ENCODE measurements at places on chromosomes 4 and X. TPM values are rescaled to one million over a fixed set of nuclear protein-coding genes. Genes with fewer than 3 reads are reported as not detected.

Gene GIMD1
- total RNA-seq, result not detected

Gene FDCSP
- not detected for total RNA-seq

Gene DSPP
- total RNA-seq, result not detected

Gene EVC2
- 8.3 TPM for total RNA-seq

Gene TMEM144
- 2.0 TPM for total RNA-seq

Gene CTAG1A
- total RNA-seq, result not detected

Gene HSD17B11
- total RNA-seq, result 68.9 TPM

Gene SEL1L3
- 11.7 TPM for total RNA-seq

Gene SLC26A1
- not detected for total RNA-seq

Gene MSANTD1
- total RNA-seq, result 0.06 TPM

Gene REELD1
- total RNA-seq, result not detected

Gene TEX11
- not detected for total RNA-seq

Gene CT47B1
- total RNA-seq, result not detected

- no peaks in the 10 kb centered on the region for H3K27me3 ChIP-seq
- H3K36me3 ChIP-seq, result no peaks in the 10 kb centered on the region
- H3K4me1 ChIP-seq, result peaks cover 11% of the 10 kb centered on the region
- no peak for DNase-seq
Observed at GRCh38 chrX:149628768-149629167, 2.8 kb downstream of the TMEM185A start.

DNA sequence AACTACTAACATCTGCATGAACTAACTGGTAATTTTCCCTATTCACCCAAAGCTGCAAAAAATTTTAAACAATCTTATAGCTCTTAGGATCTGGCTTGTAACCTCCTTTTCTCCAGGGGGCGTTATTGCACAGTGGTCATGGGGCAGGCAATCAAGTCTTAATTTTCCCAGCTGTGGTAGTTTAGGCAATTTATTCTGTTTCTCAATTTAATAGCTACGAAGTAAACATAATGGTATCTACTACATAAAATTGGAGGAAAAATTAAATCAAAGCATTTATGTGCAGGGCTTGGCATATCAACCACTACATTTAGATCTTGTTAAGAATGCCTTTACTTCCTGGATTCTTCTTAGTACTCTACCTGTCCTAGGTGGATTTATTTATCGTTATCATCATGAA lies 137.4 kb upstream of the GUCY1A1 start:
- no peaks in the 10 kb centered on the region for H3K36me3 ChIP-seq
- no peaks in the 10 kb centered on the region for H3K27me3 ChIP-seq
- H3K4me3 ChIP-seq, result no peak overlapping the region
- H3K27ac ChIP-seq, result no peak overlapping the region

GRCh38 chr4:177386278-177386815 lies 55.9 kb downstream of the AGA start:
- no peaks in the 10 kb centered on the region for H3K27me3 ChIP-seq
- no peak for DNase-seq
- H3K4me1 ChIP-seq, result no peaks in the 10 kb centered on the region
- H3K27ac ChIP-seq, result no peak overlapping the region
- H3K4me3 ChIP-seq, result no peak overlapping the region
- no peaks in the 10 kb centered on the region for H3K36me3 ChIP-seq

GRCh38 chr4:42216664-42217063 lies 64.2 kb upstream of the BEND4 start:
- H3K4me1 ChIP-seq, result no peaks in the 10 kb centered on the region
- H3K27ac ChIP-seq, result no peak overlapping the region
- DNase-seq, result no peak
- H3K27me3 ChIP-seq, result no peaks in the 10 kb centered on the region
- H3K4me3 ChIP-seq, result no peak overlapping the region

DNA sequence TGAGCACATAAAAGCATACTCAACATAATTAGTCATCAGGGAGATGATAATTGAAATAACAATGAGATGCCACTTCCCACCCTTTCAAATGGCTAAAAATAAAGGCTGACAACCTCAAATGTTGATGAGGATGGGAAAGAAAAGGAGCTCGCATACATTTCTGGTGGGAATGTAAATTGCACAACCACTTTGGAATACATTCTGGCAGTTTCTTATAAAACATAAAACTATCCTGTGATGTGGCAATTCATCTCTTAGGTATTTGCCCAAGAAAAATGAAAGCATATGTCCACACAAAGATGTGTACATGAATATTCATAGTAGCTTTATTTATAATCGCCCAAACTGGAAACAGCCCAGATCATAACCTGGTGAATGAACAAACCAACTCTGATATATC lies 687 bp upstream of the ZNF275 start:
- H3K4me1 ChIP-seq, result peaks cover 15% of the 10 kb centered on the region
- H3K27me3 ChIP-seq, result no peaks in the 10 kb centered on the region
- H3K27ac ChIP-seq, result no peak overlapping the region
- H3K4me3 ChIP-seq, result peak overlapping the region; percentile 69

DNA sequence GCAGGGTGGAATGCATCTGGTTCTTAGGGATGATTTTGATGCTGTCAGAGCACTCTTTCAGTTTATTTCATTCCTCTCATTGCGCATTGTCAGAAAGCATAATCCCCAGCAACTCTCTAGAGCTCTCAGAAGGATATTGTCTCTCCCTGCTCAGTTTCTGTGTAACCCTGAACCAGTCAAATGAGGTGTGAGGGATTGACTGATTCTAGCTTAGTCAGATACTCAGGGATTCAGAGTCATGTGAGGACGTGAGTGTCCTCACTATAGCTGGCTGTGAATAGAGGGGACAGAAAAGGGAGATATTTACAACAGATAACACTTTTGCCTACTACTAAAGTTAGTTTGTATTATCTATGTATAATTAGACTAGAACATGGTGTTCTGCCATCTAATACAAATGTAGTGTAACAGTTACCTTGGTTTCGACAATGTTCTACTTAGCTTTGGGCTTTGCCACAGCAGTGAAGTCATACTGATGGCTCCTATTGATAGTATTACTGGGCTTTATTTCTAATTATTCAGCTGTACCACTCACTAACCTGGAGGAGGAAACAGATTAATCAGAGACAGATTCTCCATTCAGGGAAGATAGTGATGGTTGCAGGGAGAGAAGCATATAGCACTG lies 19.5 kb downstream of the AP1AR start:
- H3K36me3 ChIP-seq, result no peaks in the 10 kb centered on the region
- peak overlapping the region; percentile 6 for H3K27ac ChIP-seq
- no peaks in the 10 kb centered on the region for H3K27me3 ChIP-seq

DNA sequence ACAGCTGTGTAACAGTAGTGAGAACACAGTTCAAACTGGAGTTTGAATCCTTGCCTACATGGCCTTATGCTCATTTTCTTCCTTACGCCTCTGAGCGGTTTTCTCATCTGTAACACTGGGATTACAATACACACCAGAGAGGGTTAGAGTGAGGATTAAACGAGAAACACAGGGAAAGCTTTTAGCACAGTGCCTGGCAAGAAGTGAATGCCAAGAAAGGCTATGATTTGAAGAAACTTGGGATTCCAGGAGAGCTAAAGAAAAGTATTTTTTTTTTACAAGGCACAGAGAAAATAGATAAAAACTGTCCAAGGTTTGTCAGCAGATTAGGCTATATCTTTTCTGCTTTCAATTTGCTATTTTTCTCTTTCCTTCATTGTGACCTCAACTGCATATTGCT lies 246.4 kb downstream of the FBXW7 start:
- H3K27me3 ChIP-seq, result no peaks in the 10 kb centered on the region
- no peak for DNase-seq
- H3K4me1 ChIP-seq, result no peaks in the 10 kb centered on the region
- no peak overlapping the region for H3K4me3 ChIP-seq
- no peak overlapping the region for H3K27ac ChIP-seq

DNA sequence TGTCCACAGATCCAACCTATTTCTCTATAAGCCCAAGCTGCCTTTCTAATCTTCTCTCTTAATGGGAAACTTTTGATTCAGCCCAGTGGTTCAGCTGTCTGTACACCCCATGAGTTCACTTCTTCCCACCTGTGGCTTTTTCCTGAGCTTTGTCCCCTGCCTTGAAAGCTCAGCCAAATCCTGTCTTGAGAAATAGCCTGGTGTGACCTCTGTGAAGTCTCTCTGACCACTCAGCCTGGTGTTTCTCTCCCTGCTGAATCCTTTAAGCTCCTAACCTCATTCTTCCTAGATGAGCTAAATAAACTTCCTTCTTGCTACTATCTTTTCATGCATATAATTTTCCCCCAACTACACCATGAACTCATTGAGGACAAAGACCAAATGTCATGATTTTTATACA lies 15.2 kb upstream of the HERC5 start:
- H3K4me3 ChIP-seq, result no peak overlapping the region
- no peaks in the 10 kb centered on the region for H3K4me1 ChIP-seq
- no peaks in the 10 kb centered on the region for H3K27me3 ChIP-seq
- peaks cover 31% of the 10 kb centered on the region for H3K36me3 ChIP-seq
- no peak for DNase-seq

GRCh38 chrX:1899841-1900240 lies 285.0 kb downstream of the ASMT start:
- no peaks in the 10 kb centered on the region for H3K4me1 ChIP-seq
- no peak overlapping the region for H3K27ac ChIP-seq
- peaks cover 36% of the 10 kb centered on the region for H3K27me3 ChIP-seq

DNA sequence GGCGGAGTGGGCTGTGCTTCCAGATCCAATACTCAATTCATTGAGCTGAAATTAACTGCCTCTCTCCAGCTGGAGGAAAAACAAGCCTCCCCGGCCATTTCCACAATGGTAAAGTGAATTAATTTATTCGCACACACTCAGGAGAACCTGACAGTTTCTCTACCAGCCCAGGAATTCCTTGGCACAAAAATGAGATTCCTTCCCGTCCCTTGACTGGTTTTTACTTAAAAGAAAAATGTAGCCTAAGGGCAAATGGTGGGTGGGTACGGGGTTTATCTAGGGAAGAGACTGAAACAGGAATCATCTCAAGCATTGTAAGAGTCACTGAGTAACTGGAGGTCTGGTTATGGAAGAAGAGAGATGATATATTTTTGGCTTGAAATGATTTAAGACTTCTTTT lies 102.7 kb downstream of the VCX3A start:
- no peaks in the 10 kb centered on the region for H3K27me3 ChIP-seq
- H3K27ac ChIP-seq, result no peak overlapping the region
- H3K4me1 ChIP-seq, result no peaks in the 10 kb centered on the region
- DNase-seq, result no peak
- H3K36me3 ChIP-seq, result no peaks in the 10 kb centered on the region
- no peak overlapping the region for H3K4me3 ChIP-seq

GRCh38 chr4:123673971-123674370 lies 277.4 kb downstream of the SPRY1 start:
- no peaks in the 10 kb centered on the region for H3K36me3 ChIP-seq
- H3K27ac ChIP-seq, result no peak overlapping the region
- DNase-seq, result no peak
- H3K27me3 ChIP-seq, result no peaks in the 10 kb centered on the region
- H3K4me3 ChIP-seq, result no peak overlapping the region

- no peaks in the 10 kb centered on the region for H3K36me3 ChIP-seq
- H3K4me3 ChIP-seq, result no peak overlapping the region
- no peak for DNase-seq
- H3K4me1 ChIP-seq, result peaks cover 8% of the 10 kb centered on the region
- H3K27me3 ChIP-seq, result no peaks in the 10 kb centered on the region
Observed at GRCh38 chr4:112105201-112105969, 39.9 kb upstream of the FAM241A start.

- H3K4me1 ChIP-seq, result no peaks in the 10 kb centered on the region
- no peaks in the 10 kb centered on the region for H3K27me3 ChIP-seq
- H3K27ac ChIP-seq, result no peak overlapping the region
- no peak for DNase-seq
Observed at GRCh38 chr4:90328558-90328957, 201.4 kb downstream of the CCSER1 start.

- no peaks in the 10 kb centered on the region for H3K27me3 ChIP-seq
- no peaks in the 10 kb centered on the region for H3K36me3 ChIP-seq
- no peak overlapping the region for H3K27ac ChIP-seq
- peaks cover 22% of the 10 kb centered on the region for H3K4me1 ChIP-seq
- no peak overlapping the region for H3K4me3 ChIP-seq
Observed at GRCh38 chrX:24563291-24564010, 83.7 kb downstream of the PCYT1B start.

- DNase-seq, result no peak
- no peak overlapping the region for H3K4me3 ChIP-seq
- H3K27me3 ChIP-seq, result peaks cover 8% of the 10 kb centered on the region
- H3K4me1 ChIP-seq, result peaks cover 29% of the 10 kb centered on the region
Observed at GRCh38 chrX:120306630-120307029, 4.6 kb downstream of the TMEM255A start.

GRCh38 chrX:39331082-39331704 lies 529.9 kb downstream of the MID1IP1 start:
- no peaks in the 10 kb centered on the region for H3K36me3 ChIP-seq
- H3K4me1 ChIP-seq, result peaks cover 10% of the 10 kb centered on the region
- no peaks in the 10 kb centered on the region for H3K27me3 ChIP-seq

DNA sequence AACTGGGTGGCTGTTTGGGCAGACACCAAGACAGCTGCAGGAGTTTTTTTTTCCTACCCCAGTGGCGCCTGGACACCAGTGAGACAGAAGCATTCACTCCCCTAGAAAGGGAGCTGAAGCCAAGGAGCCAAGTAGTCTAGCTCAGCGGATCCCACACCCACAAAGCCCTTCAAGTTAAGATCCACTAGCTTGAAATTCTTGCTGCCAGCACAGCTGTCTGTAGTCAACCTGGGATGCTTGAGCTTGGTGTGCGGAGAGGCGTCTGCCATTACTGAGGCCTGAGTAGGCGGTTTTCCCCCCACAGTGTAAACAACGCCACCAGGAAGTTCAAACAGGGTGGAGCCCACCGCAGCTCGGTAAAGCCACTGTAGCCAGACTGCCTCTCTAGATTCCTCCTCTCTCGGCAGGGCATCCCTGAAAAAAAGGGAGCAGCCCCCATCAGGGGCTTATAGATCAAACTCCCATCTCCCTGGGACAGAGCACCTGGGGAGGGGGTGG lies 171.4 kb downstream of the ARHGEF9 start:
- no peaks in the 10 kb centered on the region for H3K4me1 ChIP-seq
- no peak overlapping the region for H3K4me3 ChIP-seq
- no peak for DNase-seq
- no peak overlapping the region for H3K27ac ChIP-seq
- H3K27me3 ChIP-seq, result no peaks in the 10 kb centered on the region
- H3K36me3 ChIP-seq, result no peaks in the 10 kb centered on the region

GRCh38 chr4:71290074-71290473 lies 48.7 kb upstream of the SLC4A4 start:
- H3K27ac ChIP-seq, result no peak overlapping the region
- DNase-seq, result no peak

DNA sequence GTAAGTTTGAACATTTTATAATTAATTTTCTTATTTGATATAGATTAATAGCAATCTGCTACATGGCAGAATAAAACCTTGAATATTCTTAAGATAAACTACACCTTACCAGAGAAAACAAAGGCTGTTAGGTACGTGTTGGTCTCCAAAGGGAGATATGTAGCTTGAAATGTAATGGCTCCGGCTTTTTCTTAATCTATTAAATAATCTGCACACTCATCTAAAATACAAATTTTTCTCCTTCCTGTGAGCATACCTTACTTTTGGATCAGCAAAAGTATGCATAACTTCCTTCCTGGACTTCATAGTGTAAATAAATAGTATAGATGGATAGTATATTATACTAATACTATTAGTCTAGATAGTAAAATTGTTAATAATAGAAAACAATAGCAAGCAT lies 141.3 kb downstream of the JADE1 start:
- H3K27me3 ChIP-seq, result no peaks in the 10 kb centered on the region
- H3K27ac ChIP-seq, result no peak overlapping the region
- H3K4me3 ChIP-seq, result no peak overlapping the region
- no peaks in the 10 kb centered on the region for H3K4me1 ChIP-seq

- H3K4me3 ChIP-seq, result peak within 1 kb of the TSS; percentile 62
- no peaks in the 10 kb centered on the region for H3K27me3 ChIP-seq
- no peak for DNase-seq
- H3K27ac ChIP-seq, result no peak within 1 kb of the TSS
Observed at GRCh38 chr4:108762559-108763225, at the start of gene ETNPPL. ETNPPL (minus strand) TSS chr4:108763053; CDS start chr4:108762898, 155 bp downstream.
